Stimulated activated CD4-positive, alpha-beta T cell treated with anti-CD3 and anti-CD28 coated beads, Interleukin-4, amount 100 ng/mL, for 1 hour (primary cell): ENCODE measurements at places on chromosomes 1 and 21.

GRCh38 chr1:160325252-160325651, 17.8 kb downstream of the COPA start:
- no peak for DNase-seq

DNA sequence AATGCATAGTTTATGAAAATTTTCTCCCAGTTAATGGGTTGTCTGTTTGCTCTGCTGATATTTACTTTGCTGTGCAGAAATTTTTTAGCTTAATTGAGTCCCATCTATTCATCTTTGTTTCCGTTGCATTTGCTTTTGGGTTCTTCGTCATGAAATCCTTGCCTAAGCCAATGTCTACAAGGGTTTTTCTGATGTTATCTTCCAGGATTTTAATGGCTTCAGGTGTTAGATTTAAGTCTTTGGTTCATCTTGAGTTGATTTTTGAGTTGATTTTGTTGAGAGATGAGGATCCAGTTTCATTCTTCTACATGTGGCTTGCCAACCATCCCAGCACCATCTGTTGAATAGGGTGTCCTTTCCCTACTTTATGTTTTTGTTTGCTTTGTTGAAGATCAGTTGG, 85.2 kb downstream of the DRAM2 start:
- no peak for DNase-seq

GRCh38 chr1:34911465-34911864, 18.0 kb downstream of the DLGAP3 start:
- no peak for DNase-seq

- DNase-seq: peak; percentile 65
Observed at GRCh38 chr21:39385299-39386145, 36.6 kb upstream of the HMGN1 start.

DNA sequence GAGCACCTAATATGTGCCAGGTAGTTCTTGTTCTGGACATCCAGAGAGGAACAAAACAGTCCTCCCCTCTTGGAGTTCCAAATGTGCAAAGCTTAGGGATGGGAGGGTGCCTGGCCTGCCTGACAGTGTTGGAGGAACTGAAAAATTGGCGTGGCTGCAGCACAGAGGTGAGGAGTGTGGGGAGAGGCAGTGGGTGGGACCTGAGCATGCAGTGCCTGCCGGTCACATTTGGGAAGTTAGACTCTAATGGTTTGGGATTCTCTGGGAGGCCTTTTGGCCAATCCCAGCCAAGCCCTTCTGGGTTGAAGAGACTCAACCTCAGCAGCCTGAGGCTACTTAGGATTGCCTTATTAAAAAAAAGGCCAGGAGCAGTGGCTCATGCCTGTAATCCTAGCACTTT, 2.3 kb upstream of the TCEA3 start:
- DNase-seq: no peak

- no peak for DNase-seq
Observed at GRCh38 chr1:116254776-116255175, 118.3 kb upstream of the ATP1A1 start.

GRCh38 chr1:77085109-77085508, 134.1 kb downstream of the PIGK start:
- DNase-seq: no peak

DNA sequence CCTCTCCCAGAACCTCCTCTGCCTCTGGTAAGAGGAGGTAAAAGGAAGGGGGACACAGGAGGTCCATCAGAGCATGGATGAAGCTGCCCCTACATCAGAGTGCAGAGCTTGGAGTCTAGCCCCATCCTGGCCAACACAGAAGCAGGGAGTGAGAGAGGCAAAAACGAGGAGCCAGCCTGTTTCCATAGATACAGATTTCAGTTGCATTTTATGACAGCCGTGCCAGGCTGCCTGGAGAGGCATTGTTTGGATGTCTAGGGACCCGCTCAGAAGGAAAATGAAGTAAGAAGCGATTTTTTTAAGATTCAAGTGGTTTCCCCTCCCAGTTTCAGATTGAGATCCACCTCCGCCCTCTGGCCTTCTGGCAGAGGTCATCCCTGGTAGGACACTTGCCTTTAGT, 11.5 kb upstream of the GJA8 start:
- DNase-seq: no peak

- peak; percentile 19 for DNase-seq
Observed at GRCh38 chr1:41365772-41366454, 4.7 kb downstream of the FOXO6 start.

DNA sequence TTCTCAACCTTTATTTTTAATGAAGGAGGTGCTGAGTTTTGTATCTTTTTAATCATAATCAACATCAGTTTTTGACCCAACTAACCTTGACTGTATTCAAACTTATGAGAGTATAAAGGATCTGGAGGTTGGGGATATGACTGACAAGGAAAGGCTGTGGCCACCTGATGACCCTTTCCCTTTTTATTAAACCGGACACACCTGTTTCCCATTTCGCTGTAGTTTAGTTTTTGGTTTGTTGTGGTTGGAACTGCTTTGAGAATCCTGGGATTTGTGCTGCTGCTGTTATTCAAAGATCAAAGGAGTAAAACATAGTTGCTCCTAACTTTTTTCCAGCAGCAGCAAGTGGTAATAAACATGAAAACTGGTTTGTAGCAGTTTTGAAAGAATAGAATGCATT, 12.4 kb downstream of the PRPF38A start:
- no peak for DNase-seq

GRCh38 chr21:30713766-30714165, 4.8 kb downstream of the KRTAP21-3 start:
- DNase-seq: no peak

- DNase-seq: no peak
Observed at GRCh38 chr1:241323514-241324195, 33.4 kb downstream of the RGS7 start.
